Left ventricle myocardium inferior (tissue), 1 donor: ENCODE measurements at places on chromosomes 1 and 21. TPM values are rescaled to one million over a fixed set of nuclear protein-coding genes. Genes with fewer than 3 reads are reported as not detected.

GRCh38 chr1:59128239-59128736 lies 168.6 kb upstream of the FGGY start:
- no peak for DNase-seq

KCNJ6 gene
- not detected for total RNA-seq

TMPRSS15 gene
- not detected for total RNA-seq

- no peak for DNase-seq
These were observed 9.6 kb downstream of the ZBTB17 start for GRCh38 chr1:15966081-15966955.

GRCh38 chr1:83799594-83799993 lies 199.3 kb downstream of the TTLL7 start:
- no peak for DNase-seq

GRCh38 chr1:50697440-50698421 lies 262.3 kb downstream of the FAF1 start:
- DNase-seq, result no peak

PTPRU gene
- total RNA-seq, result 15.3 TPM

DNA sequence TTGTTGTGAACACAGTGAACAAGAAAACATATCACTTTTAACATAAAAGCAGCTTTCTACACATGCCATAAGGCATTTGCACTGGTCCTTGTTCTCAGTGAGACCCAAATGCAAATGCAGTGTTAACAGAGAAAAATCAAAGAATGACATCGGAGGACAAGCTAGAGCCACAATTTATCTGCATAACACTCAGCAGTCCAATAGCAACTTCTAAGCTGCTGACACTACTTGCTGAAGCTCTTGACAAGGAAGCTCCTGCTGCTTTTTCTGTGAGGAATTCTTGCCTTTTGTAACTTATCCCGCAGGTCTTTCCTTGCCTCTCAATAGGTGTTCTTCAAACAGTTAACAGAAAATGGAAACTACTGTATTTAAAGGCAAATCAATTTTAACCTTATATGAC lies 34.7 kb downstream of the USH2A start:
- no peak for DNase-seq

DNA sequence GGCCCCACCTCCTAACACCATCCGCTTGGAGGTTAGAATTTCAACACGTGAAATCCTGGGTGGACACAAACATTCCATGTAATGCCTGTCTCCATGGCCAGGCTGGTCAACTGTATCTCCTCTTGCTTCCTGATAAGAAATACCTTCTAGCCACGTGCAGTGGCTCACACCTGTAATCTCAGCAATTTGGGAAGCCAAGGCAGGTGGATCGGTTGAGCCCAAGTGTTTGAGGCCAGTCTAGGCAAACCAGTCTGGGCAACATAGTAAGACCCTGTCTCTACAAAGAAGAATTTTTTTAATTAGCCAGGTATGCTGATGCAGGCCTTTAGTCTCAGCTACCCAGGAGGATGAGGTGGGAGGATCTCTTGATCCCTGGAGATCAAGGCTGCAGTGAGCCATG lies 58.3 kb upstream of the GALNT2 start:
- DNase-seq, result no peak

MAEL gene
- 1.4 TPM for total RNA-seq

F3 gene
- total RNA-seq, result 50.8 TPM

GRCh38 chr1:223007935-223008334 lies 135.1 kb downstream of the TLR5 start:
- no peak for DNase-seq

LRRIQ3 gene
- 0.44 TPM for total RNA-seq

DNA sequence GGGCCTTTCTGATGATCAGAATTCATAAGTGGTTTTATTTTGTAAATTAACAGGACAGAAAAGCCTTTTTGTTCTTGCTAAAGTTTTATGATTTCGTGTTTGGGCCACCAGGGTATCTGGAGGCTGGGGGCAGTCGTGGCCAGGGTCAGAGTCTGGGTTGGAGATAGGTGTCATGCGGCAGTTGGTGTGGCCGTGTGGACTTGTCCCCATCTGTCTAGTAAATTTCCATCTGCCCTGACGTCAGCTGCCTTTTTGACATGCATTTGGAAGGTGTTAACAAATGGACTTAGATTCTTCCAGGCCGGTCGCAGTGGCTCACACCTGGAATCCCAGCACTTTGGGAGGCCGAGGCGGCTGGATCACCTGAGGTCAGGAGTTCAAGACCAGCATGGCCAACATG lies 56.8 kb downstream of the SKI start:
- no peak for DNase-seq

DNA sequence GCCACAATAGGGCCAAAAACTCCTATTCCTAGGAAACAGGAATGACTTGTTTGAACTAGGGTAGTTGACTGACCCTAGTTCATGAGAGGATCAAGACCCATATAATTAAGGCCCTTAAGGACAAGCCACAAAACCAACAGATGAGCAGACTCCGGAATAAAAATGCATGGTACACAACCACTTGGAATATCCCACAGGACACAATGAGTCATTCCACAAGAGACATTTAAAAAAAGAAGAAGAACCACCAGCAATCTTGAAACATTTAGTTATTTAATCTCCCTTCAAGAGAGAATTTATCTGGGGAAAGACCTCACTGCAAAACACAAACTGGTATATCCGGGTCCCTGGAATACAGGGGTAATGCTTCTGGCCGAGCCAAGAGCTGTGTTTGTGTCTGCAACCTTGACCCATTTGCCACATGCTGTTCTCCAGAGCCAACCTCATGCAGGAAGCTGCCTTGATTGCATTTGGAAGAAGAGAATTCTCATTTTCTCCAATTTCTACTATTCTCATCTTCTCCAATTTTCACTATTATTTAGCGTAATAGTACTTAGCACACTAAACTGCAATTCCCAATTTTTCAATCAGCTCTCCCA lies 135.5 kb downstream of the TGFBR3 start:
- DNase-seq, result no peak

PLA2G2D gene
- total RNA-seq, result not detected

- no peak for DNase-seq
These were observed 586.3 kb downstream of the ADGRL2 start for GRCh38 chr1:82387012-82387366.

DNA sequence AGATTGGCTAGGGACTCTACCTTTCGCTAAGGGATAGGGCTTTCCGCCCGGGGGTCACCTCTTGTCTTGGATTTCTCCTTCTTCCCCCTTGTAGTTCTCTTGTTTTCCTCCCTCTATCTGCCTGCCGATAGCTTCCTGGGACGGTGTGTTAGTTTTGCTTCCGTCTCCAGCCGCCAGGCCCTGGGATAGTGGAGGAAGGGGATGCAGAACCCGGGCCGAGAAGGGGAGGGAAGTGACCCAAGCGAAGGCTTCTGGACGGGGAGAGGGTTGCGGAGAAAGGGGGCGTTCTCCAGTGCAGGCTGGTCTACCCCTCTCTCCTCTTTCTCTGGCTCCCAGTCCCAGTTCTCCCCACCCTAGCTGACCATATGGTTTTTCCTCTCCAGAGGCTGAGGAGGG lies 871 bp downstream of the TUFT1 start:
- no peak for DNase-seq

DNA sequence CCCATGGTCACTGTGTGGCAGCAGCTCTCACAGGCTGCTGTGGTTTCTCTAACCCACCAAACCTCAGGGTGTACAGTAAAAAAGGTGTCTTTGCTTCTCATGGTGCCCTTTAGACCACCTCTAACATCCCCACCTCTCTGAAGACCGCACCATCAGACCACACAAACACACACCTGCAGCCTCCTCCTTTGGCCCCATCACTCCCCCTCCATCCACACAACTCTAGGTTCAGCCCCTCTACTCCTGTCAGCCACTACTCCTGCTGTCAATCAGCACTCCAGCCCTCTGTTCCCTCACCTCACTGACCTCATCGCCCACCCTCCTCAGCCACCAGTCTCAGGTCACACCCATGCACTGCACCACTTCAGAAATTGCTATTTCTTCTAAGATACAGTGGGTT lies 7.5 kb downstream of the ZNF692 start:
- DNase-seq, result no peak

LYPLAL1 gene
- total RNA-seq, result 85.8 TPM
